ENCODE measurements at places on chromosomes 16 and 17. TPM values are rescaled to one million over a fixed set of nuclear protein-coding genes. Genes with fewer than 3 reads are reported as not detected.

GRCh38 chr17:44279666-44280391, 11.9 kb upstream of the SLC4A1 start:
- peak; percentile 24 for DNase-seq
- H3K27me3 ChIP-seq, result no peaks in the 10 kb centered on the region
- H3K27ac ChIP-seq, result peak overlapping the region; percentile 56
- H3K36me3 ChIP-seq, result no peaks in the 10 kb centered on the region

Gene FBXW10
- 0.56 TPM for total RNA-seq

DNA sequence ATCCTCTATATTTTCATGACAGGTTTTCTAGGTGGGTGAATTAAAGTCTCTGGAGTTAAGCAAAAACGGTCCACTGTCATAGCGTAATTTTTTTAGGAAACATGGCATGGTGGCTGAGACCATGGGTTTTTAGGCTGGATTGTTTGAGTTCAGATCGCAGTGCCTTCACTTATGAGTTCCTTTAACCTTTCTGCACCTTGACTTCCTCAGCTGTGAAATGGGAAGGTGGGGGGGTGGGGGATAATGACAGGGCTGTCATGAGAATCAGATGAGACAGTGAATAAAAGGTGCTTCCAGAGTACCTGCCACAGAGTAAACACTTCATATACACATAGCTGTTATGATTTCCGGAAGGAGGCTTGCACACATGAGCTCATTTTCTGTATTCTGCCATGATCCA, 11.8 kb downstream of the PRCD start:
- peaks cover 46% of the 10 kb centered on the region for H3K4me1 ChIP-seq
- no peaks in the 10 kb centered on the region for H3K27me3 ChIP-seq
- no peaks in the 10 kb centered on the region for H3K36me3 ChIP-seq
- no peak for DNase-seq

Gene KRTAP2-2
- total RNA-seq, result not detected

Gene STX1B
- total RNA-seq, result not detected

DNA sequence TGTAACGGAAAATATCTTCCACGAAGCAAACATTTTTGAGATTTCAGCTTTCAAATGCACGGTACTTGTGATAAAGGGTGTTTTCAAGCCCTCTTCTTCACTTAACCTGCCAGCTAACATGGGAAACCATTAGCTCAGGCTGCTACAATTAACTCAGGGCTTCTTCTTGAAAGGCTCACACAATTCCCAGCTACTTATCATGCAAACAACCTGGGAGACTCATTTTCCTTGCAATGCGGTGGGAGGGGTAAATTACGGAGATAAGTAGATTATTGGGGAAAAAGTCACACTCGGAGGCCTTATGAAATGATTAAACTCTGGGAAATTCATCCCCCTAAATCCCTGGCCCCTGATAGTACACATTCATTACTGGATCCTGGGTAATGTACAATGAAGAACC, 266.4 kb downstream of the STX8 start:
- DNase-seq, result no peak
- H3K36me3 ChIP-seq, result no peaks in the 10 kb centered on the region

Measured in gastrocnemius medialis (tissue), 4 donors.